ENCODE measurements at places on chromosomes 1 and 21.

DNA sequence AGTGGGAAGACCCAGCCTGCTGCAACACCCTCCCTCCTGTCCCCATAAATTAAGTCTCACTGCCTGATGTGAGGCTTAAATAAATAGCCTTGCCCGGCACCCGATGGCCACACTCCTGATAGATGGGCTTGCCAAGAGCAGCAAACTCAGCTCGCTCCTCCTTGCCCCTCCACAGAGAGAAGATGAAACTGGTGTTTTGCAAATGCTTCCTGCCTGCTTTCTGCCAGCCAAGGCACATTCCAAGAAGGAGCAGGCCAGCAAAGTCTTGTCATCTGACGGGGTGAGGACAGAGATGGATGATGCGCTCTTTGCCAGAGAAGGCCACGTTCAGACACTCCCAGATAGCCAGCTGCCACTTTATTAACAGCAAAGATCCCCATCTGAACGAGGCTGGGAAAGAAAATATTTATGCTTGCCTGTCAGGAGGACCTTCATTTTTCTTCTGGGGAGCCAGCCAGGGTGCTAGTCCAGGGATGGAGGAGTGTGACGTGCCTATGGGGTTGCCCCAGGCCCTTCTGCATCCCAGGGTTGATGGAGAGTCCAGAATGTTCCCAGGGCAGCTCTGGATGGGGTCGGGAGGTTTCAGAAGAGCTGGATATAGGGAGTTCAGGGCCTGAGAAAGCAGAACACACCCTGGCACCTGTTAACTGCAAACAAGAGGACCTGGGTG, 265.4 kb downstream of the FOXD2 start:
- DNase-seq, result no peak

DNA sequence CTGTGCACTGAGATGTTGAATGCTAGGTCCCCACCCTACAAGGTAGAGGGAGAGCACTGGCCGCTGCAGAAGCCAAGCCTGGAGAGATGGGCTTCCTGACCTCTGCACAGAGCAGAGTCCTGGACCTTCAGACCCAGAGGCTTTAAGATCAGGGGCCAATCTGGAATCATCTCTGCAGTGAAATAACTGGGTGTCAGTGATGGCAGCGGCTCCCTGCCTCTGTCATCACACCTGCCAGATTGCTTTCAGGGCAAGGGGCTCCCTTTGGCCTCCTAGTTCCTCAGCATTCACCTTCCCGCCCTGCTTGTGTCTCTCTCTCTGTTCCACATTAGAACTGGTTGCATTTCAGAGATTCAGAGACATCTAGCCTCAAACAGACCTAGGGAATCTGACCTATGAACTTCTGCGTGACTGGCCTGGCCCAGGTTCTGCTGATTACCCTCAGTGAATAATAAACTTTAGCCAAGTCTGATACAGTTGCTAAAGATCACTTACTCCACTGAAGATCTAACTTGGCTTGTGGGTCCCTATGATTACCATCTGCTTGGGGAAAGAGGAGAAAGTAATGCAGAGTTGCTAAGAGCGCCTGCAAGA, 87.8 kb downstream of the ATP1A1 start:
- DNase-seq, result no peak

- peak; percentile 32 for DNase-seq
Measured at GRCh38 chr1:206001476-206001888, 1.7 kb downstream of the RAB7B start.

GRCh38 chr1:193342811-193343210, 156.4 kb upstream of the B3GALT2 start:
- DNase-seq, result no peak

- peak; percentile 88 for DNase-seq
Measured at GRCh38 chr1:155859234-155859829, at the start of gene SYT11. SYT11 (plus strand) TSS chr1:155859567; CDS start chr1:155859762, 195 bp downstream.

GRCh38 chr1:109546311-109547109, 1.9 kb upstream of the GNAI3 start:
- DNase-seq, result peak; percentile 71

- DNase-seq, result no peak
Measured at GRCh38 chr1:88640060-88640459, 44.0 kb upstream of the PKN2 start.

DNA sequence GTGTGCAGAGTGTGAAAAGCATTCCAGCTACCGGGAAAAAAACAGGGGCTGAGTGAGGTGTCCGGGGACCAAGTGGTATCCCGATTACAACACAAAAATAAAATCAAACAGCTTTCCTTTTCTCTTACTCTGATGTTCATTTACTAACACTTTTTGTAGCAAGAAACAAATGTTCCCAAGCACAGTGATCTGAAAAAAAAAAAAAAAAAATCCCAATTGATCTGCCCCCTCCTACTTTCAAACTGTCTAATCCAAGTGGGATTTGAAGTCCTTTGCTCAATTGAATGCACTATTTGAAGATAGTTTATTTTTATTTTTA, 1.3 kb downstream of the BACE2 start:
- DNase-seq, result no peak

DNA sequence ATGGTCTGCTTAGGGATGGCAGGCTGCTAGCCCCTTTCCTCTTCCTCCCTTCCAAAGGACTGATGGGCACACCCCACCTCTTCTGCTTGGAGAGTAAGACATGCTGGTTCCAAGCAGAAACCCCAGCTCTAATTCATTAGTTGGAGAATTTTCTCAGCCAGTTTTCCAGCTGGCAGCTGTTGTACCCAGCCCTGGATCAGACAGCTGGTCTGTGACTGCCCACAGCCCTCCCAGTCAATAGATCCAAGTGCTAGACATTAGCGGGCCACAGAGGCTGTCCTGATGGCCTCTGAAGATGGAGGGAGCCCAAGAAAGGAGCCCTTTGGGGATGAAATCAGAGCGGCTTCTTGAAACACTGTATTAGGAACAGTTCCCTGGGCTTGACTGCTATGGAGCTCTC, 35.8 kb downstream of the ACOT11 start:
- no peak for DNase-seq

GRCh38 chr1:193701759-193702158, 515.3 kb upstream of the B3GALT2 start:
- no peak for DNase-seq

DNA sequence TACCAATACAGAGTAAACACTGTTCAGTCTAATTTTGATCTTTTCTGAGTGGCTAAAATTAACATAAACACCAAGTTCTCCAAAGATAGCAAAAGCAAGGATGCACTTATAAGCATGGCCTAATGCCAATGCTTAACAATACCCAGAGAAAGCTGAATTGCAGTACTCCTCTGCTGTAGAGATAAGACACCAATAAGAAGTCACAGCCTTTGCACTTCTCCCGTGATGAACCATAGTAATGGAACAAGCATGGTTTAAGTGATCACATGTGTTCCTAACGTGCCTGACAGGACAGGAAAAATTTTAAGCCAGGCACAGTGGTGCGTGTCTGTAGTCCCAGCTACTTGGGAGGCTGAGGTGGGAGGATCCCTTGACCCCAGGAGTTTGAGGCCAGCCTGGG, 5.6 kb downstream of the PRDX1 start:
- no peak for DNase-seq

- DNase-seq, result no peak
Measured at GRCh38 chr1:32749332-32749731, 46.8 kb upstream of the SYNC start.

- DNase-seq, result no peak
Measured at GRCh38 chr21:43372663-43373361, 54.1 kb downstream of the SIK1 start.

- DNase-seq, result no peak
Measured at GRCh38 chr1:23018661-23019093, 591 bp upstream of the KDM1A start.

GRCh38 chr21:46080171-46081021, 17.5 kb upstream of the COL6A2 start:
- DNase-seq, result no peak

GRCh38 chr1:53372501-53372951, 44.7 kb upstream of the LRP8 start:
- DNase-seq, result no peak

DNA sequence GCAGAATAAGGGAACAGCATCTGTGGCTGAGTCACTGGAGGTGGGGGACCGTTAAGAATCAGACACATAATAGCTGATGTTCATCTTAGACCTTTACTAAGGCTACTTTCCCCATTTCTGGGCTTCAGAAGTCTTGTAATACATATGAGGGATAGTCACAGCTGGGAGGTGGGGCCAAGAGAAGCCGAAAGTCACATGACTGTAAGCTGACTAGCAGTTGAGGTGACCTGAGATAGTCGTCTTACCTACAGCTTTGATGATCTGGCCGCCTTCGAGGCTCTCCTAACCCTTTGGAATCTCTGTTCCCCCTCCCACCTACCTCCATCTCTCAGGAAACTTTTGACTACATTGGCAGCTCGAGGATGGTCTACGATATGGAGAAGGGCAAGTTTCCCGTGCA, 9.4 kb downstream of the NCSTN start:
- DNase-seq, result no peak

DNA sequence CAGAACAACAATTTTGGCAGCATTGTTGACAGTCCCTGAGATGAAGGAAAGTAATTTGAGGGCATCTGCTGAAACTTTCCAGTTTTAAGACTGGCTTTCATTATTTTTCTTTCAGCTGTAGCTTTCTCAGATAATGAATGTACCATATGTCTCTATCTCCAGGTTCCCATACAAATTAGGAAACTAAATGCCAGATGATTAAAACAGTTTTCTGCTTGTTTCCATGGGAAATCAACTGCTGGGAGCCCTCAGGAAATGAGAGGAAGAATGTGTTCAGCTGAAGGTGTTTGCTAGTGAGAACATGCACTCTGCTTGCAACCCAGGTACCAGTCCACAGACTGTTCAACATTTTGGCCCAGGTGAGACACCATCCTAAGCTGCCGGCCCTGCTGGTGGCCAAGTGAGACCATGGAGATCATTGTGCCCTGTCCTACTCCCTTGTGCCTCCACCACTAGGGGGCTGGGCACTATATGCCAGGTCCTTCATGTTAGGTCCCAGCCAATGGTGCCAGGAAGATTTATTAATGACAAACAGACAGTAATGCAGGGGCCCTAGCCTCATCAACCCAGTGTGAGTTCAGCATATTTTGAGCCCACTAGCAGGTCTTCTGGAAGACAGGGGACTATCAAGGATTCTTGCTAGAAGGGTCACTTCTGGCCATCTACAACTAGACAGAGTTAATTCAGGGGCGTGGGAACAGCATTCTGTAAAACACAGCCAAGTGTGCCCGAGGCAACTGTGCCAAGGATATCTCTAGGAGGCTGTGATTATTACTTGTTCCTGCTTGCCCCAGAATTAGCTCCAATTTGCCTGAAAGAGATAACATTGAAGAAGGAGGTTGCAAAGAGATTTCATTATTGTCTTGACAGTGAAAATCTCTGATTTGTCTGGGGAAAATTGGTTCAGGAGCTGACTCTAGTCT, 17.0 kb upstream of the LRRC8C start:
- DNase-seq, result no peak

DNA sequence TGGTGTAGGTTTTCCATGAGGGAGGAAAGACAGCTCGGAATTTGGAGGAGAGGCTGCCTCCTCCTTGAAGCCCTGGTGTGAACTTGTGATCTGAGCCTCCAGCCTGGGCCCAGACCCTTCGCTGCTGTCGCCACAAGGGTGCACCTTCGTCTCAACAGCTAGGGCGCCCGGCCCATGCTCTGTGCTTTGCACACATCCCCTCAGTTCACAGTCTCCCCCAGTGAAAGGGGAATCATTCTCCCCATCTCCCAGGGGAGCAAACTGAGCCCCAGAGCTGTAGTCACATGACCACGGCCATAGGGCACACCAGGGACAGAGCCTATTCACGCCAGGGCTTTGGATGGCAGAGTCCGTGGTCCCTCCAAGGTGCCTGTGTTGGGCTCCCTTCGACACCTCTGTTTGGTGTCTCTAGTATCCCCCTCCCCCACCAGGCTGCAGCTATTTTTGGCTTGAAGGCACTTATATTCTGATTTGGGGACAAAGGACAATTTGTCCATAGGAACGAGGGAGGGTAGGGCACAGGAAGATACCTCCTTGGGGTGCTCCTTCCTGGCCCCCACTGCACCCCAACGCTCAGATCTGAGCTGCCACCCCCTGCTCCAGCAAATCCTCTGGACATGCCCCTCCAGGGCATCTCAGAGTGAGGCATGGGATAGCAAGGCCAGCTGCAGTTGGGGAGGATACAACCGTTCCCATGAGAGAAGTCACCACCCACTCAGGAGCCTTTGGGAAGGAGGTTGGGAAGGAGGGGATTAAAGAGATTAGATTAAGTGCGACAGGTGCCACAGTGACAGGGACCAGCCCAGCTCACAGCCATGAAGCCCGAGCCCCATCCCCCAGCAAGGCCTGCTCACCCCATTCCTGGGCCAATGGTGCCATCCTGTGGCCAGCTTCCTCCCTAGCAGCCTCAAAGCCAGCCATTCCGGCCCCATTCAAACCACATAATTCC, 15.7 kb downstream of the MATN1 start:
- no peak for DNase-seq

- DNase-seq, result no peak
Measured at GRCh38 chr21:37410639-37411038, 44.1 kb downstream of the DYRK1A start.

DNA sequence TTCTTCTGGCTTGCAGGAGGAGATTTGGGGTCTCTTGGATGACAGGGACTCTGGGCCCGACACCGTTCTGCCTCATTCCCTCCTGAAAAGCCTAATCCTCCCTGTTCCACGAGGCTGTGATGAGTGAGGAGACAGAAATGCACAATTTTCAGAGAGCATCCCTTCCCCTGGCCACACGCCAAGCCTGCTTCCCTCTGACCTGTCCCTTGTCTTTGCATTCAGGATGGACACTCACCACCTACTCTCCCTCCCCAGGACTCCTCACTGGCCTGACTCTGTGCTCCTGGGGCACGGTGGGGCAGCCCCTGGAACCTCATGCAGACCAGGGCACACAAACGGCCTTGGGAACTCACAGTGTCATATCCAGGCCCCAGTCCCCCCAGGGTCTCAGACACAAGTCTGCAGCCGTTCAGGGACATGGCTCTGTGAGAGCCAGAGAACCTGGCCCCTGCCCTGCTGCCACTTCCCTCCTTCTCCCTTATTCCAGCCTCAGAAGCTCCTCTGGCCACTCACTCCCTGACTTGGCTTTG, 3.5 kb upstream of the PRAMEF12 start:
- DNase-seq, result no peak

- DNase-seq, result peak; percentile 70
Measured at GRCh38 chr1:68293609-68294366, 61.5 kb upstream of the WLS start.

DNA sequence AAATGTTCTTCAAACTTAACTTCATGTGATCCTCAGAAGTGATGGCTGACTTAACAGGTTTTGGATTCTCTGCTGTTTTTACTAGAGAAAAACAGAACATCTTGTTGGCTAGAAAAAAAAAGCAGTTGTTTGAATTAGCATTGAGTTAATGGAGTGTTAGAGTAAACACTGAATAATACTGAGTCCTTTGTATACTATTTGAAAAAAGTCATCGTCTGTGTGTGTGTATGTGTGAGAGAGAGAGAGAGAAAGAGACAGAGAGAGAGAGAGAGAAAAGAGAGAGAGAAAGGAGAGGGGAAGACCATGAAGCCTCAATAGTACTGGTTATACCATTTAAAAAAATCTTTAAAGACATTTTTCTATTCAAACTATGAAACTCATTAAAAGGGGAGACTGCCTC, 10.4 kb downstream of the ZNF697 start:
- DNase-seq, result no peak

- no peak for DNase-seq
Measured at GRCh38 chr1:17640393-17640792, 100.9 kb downstream of the ARHGEF10L start.

- DNase-seq, result peak; percentile 45
Measured at GRCh38 chr1:31745096-31745945, 18.8 kb downstream of the ADGRB2 start.

Measured in smooth muscle cell of the brain vasculature (primary cell).